SK-N-SH treated with all-trans-retinoic acid at 6 μM for 48 hours (cell line): ENCODE measurements at places on chromosomes 12 and 14.

- ATAC-seq = no peak
Observed at GRCh38 chr14:71328183-71328582, 420.9 kb downstream of the PCNX1 start.

DNA sequence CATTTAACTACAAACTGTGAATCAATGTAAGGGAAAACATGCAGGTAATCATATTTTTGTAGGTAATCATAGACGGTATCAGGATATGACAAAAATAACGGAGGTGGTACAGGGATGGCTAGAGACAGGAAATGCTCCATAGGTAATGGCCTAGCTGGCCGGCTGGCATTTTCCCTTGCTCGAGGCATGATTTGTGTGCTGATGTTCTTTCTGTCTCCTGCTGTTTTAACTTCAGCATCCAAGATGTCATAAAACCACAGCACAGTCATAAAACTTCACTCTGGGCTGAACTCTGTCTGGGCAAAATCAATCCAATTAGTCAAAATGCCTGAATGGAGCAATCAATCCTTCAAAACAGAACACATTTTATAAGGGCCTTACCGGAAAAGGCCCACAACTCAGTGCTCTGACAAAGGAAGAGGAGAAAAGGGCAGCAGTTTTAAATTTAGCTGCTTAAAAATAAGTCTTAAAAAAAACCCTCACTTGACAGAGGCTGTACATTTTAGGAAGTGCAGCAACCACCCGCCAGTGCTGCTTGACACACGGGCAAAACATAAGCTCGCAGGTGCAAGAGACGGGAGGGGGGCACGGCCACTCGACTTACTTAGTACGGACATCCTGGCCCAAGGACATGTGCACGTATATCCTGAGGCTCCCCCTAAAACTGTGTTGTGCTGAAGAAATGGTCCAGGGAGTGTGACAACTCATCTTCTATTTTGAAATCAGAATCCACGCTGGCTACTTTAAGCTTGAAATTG, 40.5 kb upstream of the GPR68 start:
- ATAC-seq = peak; percentile 47

GRCh38 chr14:73058922-73059673, 764 bp downstream of the RBM25 start:
- peak; percentile 45 for ATAC-seq

DNA sequence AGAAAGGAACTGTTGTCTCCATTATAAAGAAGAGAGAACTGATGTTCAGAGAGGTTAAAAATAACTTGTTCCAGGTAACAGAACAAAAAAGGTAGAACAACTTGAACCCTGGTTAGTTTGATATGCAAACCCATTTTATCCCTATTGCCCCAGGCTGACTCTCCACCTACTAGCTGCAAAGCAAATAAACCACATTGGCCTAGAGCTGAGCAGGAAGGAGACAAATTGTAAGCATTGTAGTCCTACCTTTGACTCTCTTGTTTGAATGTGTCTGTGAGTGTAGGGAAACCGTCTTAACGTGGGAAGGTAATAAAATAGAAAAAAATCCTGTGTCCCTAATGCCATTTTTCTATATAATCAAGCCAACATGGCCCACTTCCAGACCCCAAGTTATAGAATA, 126.4 kb downstream of the CCER1 start:
- no peak for ATAC-seq

DNA sequence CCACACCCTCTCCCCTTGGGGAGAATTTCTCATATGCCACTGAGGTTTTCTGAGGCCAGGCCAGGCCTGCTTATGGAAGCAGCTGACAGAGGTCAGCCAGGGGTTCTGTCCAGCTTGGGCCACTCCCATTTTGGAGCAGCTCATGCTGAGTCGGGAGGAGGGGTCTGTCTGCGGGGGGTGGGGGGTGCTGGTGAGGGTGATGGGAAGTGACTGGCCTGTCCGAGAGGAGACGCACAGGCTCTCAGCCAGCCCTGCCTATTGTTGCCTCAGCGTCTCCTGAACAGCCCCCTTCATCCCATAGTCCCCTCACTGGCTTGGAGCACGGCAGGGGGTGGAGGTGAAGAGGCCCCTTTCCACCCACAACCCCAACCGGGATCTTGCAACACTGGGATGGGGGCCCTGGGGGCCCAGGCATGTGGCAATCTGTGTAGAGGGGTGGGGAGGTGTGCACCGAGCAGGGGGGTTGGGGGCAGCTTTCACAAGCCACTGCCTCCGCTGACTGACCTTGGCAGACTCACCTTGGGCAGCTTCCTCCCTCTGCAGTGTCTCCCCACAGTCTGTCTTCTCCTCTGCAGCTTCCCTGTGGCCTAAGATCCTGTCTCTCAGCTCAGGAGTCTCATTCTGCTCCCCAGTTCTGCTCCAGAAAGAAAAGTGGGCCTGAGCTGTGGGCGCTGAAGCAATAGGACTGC, 5.5 kb downstream of the CEBPE start:
- no peak for ATAC-seq

DNA sequence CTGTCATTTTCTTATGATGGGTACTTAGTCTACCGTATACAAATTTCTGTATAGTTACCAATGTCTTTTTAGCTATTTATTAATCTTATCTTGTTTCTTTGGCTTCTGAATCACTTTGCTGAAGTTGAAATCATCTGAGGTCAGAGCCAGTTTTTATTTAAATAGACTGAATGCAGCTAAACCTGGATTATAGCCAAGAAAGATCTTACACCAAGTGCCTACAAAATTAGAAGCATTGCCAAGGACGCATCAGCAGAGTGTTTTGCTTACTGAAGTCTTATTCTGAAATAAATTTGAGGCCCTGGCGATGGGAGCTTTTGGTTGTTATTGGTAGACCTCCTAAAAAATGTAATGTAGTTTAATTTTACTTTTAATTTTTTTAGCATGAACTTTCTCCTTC, 128.2 kb downstream of the RGS6 start:
- no peak for ATAC-seq

GRCh38 chr12:68378872-68379606, 46.9 kb upstream of the MDM1 start:
- ATAC-seq = no peak

DNA sequence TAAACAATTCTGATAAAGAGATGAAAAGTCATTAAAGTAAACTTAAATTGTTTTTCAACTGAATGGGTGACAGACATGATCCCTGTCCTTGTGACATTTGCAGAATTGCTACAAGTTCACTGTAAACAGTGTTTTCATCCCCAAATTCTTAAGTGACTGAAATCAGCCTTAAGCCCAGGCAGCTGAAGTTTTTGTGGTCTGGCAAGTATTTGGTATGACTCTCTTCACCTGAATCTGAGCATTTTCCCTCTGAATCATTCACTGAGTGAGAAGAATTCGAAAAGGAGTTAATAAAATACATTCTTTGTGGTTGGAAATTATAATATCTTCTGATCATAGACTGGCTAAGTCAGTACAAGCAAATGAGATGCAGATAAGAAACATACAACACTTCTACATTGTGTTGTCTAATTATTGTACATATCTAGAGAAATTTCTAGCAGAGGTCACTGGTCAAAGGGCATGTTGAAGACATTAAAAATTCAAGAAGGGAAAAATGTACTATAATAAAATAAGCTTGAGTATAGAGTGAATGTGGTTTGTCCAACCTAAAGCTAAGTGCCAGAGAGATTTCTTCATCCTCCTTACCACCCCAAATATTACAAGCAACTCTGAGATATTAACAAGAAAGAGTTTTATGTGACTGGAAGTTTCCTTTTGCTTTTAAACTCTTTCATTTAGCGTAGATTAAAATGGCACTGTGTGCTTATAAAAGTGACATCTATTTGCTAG, 177.8 kb upstream of the DIO2 start:
- peak; percentile 94 for ATAC-seq

DNA sequence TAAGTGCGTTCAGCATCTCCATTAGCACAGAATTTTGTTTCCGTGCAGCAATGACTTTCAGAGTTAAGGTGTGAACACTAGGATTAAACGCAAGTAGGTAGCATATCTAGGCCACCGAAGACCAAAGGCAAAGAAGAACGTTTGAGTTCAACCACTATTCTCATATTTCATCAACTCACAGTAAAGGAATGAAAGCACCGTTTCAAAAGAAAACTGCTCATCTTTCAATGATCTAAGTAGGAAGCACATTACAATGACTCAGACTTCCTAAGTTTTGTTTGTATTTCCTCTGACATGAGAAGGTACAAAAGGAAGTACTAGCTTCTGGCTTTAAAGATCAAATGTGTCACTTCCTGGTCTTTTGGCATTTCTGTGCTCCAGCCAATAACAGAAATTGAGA, 57.6 kb downstream of the ACADS start:
- peak; percentile 87 for ATAC-seq

- ATAC-seq = peak; percentile 14
Observed at GRCh38 chr12:50925342-50925651, 27.0 kb upstream of the HIGD1C start.

GRCh38 chr14:32224737-32225377, 21.8 kb upstream of the RNU6-8 start:
- ATAC-seq = peak; percentile 98
